NCI-H1092 treated with DMSO at 0.1 percent for 48 hours (cell line): ENCODE measurements at places on chromosomes 7 and 10.

- DNase-seq: no peak
Observed at GRCh38 chr10:90966146-90966545, 45.3 kb upstream of the ANKRD1 start.

GRCh38 chr7:150737265-150738055 lies at the start of gene GIMAP5:
Gene GIMAP5 (plus strand): TSS chr7:150737418. CDS start chr7:150740885, 3,467 bp downstream.
- DNase-seq: no peak

DNA sequence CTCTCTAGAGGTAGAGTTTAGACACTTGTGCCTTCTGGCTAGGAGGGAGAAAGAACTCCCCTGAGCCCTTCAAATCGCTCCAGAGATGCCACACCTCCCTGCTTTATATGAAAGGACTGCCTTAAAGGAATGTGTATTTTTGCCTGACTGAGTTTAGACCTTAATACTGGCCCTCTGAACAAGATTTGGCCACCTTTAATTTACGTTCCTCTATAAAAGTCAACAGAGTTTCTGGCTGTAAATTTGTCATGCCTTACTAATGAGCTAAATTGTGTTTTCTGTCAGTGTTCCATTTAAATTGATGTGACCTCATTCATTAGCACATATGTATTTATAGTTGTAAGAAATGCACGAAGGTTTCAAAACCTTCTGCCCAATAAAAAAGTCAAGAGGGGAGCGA lies 48.0 kb downstream of the SEMA3C start:
- no peak for DNase-seq

DNA sequence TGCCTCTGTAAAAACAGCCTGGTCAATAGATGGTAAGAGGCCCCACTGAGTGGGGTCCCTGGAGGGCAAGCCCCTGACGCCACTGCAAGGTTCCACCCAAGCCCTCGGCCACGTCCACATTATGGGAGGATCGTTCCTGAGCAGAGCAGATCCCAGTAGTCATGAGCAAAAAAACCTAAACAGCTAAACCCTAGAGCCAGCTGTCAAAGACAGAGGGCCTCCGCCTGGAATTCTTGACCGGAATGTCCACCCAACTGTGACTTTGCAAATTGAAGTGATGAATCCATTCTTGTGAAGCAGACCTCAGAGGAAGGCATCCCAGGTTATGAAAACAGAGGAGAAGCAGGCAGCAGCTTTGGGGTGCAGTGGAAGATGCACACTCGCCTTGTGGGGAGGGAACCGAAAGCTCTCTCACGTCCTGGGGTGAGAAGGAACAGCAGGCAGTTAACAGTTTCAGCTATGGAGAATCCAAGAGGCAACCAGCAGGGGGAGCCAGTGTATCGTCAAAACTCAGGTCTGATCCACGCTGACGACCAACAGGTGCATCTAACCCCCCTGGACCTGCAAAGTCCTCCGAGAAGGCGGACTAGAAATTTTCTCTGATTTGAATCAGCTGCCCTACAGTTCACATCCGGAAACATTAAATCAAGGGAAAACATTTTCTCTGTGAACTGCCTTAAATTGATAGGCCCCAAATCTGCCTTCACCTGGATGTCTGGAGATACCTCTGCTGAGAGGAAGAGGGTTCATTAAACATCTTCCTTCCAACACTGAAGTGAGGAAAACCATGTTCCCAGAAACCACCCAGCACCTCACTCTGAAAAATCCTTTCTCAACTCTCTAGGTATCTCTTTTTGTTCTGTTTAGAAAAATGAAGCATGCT lies 139.1 kb upstream of the PFKP start:
- peak; percentile 77 for DNase-seq

GRCh38 chr10:102598243-102598642 lies 46.0 kb upstream of the TRIM8 start:
- DNase-seq: no peak

DNA sequence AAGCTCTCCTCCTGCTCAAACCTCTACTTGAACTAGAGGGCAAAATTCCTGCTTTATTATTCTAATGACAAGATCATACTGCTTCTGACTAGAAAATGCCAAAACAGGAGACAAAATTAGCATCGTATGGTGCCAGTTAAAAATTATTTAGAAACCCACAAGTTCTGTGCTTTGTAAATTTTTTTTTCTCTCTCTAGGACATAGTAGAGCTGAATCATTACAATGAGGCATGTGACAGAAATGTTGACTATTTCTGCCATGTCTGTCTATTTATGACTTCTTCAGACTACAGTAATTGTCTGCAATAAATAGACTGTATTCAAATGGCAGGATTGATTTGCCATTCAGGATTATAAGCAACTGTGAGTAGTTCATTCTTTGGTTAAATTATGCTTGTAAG lies 335.8 kb downstream of the PRPF18 start:
- DNase-seq: no peak

DNA sequence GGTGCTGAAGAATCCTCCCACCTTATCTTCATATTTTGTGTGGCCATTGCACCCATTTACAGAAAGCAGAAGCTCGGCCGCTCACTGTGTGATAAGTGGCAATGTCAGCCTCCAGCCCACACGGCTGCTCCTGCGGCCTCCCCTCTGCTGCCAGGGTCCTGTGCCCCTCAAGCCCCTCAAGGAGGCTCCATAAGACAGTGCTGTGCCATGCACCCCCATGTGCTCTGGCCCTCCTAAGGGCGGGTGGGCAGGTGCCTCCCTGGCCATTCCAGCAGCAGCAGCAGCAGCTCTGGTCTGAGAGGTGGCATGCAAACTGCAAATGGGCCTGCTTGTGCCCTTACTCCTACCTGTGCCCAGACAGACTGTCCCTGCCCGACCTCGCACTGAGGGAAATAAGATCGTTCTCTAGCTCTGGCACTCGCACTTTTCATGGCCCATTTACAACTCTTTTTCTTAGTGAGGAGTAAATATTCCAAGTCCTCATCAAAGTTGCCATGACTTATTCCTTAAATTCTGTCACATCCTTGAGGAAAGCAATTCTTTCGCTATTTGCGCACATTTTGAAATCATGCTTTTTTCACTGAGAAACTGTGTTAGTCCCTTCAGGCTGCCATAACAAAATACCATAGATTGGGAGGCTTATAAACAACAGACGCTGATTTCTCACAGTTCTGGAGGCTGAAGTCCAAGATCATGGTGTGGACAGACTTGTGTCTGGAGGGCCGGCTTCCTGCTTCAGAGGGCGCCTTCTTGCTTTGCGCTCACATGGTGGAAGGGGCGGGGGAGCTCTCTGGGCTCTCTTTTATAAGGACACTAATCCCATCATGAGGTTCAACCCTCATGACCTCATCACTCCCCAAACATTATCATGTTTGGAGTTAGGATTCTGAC lies 187.8 kb downstream of the COBL start:
- DNase-seq: no peak

- DNase-seq: peak; percentile 15
Observed at GRCh38 chr7:116443646-116444045, 55.9 kb upstream of the CAV2 start.

DNA sequence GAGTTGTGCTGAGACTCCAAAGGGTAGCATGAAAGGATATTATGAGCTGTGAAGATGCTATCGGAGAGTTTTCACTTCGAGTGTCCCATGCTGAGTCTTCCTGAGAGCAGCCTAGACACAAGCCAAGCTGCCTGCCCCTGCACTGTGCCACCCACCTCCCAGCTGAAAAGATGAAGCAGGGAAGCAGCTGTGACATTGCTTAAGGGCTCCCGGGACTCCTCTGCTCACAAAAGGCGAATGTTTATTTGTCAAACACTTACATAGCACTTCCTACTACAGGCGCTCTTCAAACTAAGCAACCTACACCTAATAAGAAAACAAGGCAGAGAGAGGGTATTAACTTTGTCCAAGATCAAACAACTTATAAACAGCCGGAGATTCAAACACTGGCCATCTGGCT lies 95.6 kb downstream of the OSBPL3 start:
- DNase-seq: peak; percentile 36

GRCh38 chr7:4751398-4751947 lies 23.9 kb upstream of the AP5Z1 start:
- no peak for DNase-seq

DNA sequence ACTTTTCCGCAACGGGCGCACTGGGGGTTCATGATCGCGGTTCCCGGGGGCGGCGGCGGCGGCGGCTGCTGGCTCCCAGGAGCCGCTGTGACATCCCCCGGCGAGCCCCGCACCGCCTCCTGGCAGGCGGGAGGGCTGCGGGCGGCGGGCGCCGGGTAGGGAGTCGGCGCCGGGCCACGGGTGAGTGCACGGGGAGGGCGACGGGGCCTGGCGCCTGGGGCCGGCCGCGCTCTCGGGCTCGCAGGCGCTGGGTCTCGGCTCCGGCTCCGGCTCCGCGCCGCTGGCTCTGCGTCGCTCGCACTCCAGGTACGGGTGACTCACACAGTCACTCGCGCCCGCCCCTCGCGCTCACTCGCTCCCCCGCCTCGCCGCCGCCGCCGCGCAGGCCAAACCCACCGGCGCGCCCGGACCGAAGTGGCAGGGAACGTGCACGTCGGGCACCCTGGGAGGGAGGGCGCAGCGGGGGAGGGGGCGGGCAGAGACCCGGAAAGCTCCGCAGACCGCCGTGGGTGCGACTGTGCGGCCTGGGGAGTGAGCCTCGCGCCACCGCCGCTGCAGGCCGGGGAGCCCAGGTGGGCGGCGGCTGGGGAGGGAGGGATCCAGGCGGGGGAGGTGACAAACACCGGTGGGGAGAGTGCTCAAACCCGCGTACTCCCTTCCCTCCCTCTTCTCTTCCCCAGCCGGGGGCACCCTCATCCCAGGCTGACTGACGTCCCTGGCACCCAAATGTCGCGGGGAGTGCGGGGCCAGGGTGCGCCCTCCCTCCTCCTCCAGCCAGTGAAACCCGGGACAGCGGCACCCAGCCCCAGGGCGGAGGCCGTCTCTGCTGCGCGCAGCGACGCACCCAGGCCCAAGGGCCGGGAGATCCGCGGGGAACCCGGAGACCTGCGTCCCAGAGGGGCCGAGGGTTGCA lies 276.9 kb upstream of the NEBL start:
- peak; percentile 60 for DNase-seq

DNA sequence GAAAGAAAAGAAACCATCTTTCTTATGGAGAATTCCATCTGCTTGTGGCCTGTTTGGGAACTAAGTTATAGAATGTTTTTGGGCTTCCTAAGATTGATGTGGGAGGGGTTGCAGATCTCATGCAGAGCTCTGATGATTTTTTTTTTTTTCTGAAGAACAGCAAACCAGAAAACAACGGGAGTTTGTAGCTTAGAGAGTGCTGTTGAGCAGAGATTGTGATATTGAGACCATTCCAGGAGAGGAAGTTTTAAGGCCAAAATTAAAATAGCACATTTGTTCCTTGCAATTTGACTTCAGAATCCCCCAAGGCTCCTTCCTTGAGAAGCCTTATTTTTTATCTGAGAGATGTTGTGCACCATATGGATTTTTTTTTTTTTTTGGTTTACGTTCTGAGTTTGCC lies 159.5 kb upstream of the NRP1 start:
- no peak for DNase-seq

- DNase-seq: no peak
Observed at GRCh38 chr7:2417981-2418481, 14.6 kb downstream of the CHST12 start.

GRCh38 chr7:22627136-22627535 lies 99.9 kb upstream of the IL6 start:
- no peak for DNase-seq

- DNase-seq: no peak
Observed at GRCh38 chr10:727162-727790, 37.8 kb upstream of the DIP2C start.

DNA sequence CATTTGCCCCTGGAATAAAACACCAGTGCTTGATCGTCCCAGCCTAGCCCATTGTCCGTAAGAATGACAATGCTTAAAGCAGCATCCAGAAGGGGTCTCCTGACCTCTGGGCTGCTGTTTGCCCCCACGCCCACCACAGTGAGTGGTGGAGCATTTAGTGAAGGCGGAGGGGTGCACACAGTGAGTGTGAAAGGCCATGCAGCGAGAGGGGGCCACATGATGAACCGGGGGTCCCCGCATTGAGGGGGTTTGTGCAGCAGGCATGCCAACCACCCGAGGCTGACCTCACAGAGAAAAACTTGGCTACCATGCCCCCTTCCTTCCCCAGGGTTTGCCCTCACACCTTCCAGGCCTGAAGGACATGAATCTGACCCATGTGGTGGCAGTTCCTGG lies 28.4 kb downstream of the CPXM2 start:
- no peak for DNase-seq

DNA sequence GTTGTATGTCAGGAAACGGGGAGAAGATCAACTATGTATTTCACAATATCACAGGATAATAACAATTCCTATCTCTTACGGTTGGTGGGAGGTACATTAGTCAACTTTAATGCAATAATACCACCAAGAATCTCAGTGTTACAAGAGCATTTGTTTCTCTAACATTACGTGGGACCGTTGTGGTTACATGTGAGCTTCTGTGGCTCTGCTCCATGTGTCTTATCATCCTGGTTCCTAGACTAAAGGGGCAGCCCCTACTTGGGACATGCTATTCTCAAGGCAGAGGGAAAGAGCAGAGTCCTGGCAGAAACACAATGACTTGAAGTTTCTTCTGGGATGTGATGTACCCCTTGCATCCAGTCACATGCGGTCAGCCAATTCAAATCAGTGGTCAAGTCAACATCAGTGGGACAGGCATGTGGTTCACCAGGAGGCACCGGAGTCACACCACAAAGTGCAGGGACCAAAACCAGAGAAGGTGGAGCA lies 2.5 kb upstream of the ZNF22 start:
- DNase-seq: no peak

DNA sequence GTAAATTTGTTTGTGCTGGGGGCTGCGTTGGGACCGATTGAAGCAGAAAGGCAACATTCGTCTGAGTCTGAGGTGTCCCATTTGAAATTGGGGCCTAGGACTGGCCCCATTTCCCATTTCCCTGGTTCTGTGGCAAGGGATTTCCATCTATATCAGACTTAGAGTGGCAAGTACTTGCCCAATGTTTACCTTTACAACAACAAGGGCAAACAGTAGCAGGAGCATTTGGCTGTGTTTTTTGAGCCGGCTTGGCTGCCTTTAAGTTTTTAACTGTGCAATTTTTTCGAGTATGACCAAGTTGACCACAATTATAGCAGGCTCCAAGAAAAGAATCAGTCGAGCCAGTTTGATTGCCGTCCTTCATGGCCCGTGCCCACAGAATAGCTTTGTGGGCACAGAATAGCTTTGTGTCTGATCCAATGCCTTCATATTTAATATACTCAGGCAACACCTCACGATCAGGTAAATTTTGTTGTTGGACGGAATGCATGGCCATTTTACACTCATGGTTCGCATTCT lies 4.7 kb upstream of the CYP17A1 start:
- no peak for DNase-seq

- DNase-seq: no peak
Observed at GRCh38 chr10:130770018-130770630, 541.4 kb downstream of the TCERG1L start.

- no peak for DNase-seq
Observed at GRCh38 chr7:84675633-84676034, 481.0 kb upstream of the SEMA3A start.
